ENCODE measurements at places on chromosomes 16 and 17. TPM values are rescaled to one million over a fixed set of nuclear protein-coding genes. Genes with fewer than 3 reads are reported as not detected.

The OR1D5 gene
- total RNA-seq = not detected

The SLFN14 gene
- not detected for total RNA-seq

The CLDN7 gene
- total RNA-seq = 5.4 TPM

The ASPSCR1 gene
- total RNA-seq = 23.5 TPM

The USH1G gene
- not detected for total RNA-seq

The ATP2A1 gene
- 0.11 TPM for total RNA-seq

The ATP2C2 gene
- total RNA-seq = not detected

GRCh38 chr16:75810342-75810741 lies 84.1 kb upstream of the CPHXL start:
- H3K4me3 ChIP-seq = no peak overlapping the region
- no peaks in the 10 kb centered on the region for H3K27me3 ChIP-seq
- H3K36me3 ChIP-seq = no peaks in the 10 kb centered on the region
- no peak overlapping the region for H3K27ac ChIP-seq
- H3K4me1 ChIP-seq = no peaks in the 10 kb centered on the region

DNA sequence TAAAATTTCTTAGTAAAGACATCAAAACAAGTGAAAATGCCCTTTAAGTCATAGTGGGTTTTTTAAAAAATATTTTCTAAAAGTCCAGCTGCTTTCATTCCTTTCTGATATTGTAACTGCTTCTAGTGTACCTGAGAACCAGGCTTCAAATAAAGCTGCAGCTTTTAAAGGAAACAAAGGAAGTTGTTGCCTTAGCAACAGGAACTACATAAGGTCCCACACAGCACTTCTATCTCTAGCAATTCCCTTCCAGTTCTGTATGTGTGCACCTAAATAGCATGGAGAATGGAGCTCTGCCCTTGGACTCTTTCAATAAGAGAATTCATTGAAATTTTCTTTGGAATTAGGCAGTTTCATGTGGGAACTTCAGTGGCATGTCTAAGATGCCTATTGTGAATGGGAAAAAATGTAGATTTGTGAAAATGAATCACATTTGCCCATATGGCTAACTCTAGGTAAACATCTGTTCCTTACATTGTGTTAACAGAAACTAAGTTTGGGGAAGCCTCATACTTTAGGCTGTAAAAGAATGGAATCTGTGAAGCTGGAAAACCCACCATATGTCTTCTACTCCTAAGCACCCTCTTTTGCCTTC lies 206.4 kb downstream of the KIF2B start:
- no peak for DNase-seq
- no peaks in the 10 kb centered on the region for H3K4me1 ChIP-seq
- H3K27me3 ChIP-seq = no peaks in the 10 kb centered on the region
- H3K4me3 ChIP-seq = no peak overlapping the region
- no peak overlapping the region for H3K27ac ChIP-seq

GRCh38 chr16:8641671-8642070 lies 20.2 kb downstream of the METTL22 start:
- DNase-seq = no peak
- peaks cover 41% of the 10 kb centered on the region for H3K36me3 ChIP-seq
- no peak overlapping the region for H3K27ac ChIP-seq
- no peaks in the 10 kb centered on the region for H3K4me1 ChIP-seq

- no peaks in the 10 kb centered on the region for H3K4me1 ChIP-seq
- no peak overlapping the region for H3K4me3 ChIP-seq
- no peaks in the 10 kb centered on the region for H3K27me3 ChIP-seq
- H3K27ac ChIP-seq = no peak overlapping the region
- no peaks in the 10 kb centered on the region for H3K36me3 ChIP-seq
Observed at GRCh38 chr16:72974142-72974769, 73.7 kb downstream of the ZFHX3 start.

- no peaks in the 10 kb centered on the region for H3K36me3 ChIP-seq
- H3K4me1 ChIP-seq = no peaks in the 10 kb centered on the region
- H3K4me3 ChIP-seq = no peak overlapping the region
- no peak overlapping the region for H3K27ac ChIP-seq
- DNase-seq = peak; percentile 69
Observed at GRCh38 chr17:16363749-16364536, 10.7 kb upstream of the CENPV start.

DNA sequence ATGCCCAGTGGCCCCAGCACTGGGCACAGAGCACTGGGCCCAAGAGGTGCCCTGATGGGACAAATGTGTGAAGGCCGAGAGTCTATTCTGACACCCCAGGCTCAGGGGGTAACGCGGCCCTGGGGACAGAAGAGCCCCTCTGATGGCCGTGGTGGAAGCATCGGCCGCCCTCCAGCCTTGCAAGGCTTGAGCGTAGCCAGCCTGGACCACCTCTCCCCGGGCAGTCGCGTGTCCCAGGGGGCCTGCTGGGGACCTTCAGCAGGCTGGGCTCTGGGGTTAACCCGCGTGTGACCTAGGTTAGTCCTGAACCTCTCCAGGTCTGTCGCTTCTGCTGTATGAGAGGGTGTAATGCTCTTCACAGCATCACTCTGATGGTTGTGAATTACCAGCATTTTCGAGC lies 40.8 kb downstream of the NOS2 start:
- H3K4me3 ChIP-seq = no peak overlapping the region
- no peaks in the 10 kb centered on the region for H3K4me1 ChIP-seq
- DNase-seq = no peak
- H3K27ac ChIP-seq = no peak overlapping the region
- no peaks in the 10 kb centered on the region for H3K36me3 ChIP-seq

DNA sequence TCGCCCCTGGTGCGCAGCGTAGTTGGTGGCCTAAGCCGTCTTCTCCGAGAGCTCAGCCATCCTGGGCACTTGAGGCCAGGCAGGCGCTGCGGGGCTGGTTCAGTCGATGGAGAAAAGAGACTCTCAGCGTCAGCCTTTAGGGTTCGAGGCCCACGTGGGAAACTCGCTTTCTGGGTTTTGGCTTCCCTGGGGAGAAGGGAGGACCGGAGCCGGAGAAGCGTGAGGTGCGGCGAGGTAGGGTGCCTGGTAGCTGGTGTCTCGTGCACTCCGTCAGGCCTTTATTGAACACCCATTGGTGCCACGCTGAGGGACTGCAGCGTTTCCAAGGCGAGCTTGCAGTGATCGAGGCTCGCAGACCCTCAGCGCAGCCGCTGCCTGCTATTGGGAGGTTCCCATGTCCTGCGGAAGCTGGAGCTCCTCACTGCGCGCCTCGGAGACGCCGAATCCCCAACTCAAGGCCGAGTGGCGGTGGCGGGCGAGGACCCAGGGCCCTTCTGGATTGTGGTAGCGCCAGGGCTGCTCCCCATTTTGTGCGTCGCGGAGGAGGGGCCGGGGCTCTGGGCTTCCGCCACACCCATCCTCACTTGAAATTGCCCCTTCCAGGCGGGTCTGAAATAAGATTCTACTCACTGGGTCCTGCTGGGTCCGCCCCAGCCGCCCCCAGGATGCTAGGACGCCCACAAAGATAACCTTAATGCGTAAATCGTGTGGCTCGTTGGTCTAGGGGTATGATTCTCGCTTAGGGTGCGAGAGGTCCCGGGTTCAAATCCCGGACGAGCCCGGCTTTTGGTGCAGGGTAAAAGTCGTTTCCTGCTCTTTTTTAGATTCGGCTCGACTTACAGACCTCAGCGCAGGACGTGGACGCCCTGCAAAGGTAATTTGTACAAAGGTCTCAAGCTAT lies 1.2 kb downstream of the OR1F1 start:
- H3K36me3 ChIP-seq = no peaks in the 10 kb centered on the region
- H3K27ac ChIP-seq = no peak overlapping the region
- peak; percentile 73 for DNase-seq
- no peaks in the 10 kb centered on the region for H3K27me3 ChIP-seq
- no peaks in the 10 kb centered on the region for H3K4me1 ChIP-seq
- H3K4me3 ChIP-seq = peak overlapping the region; percentile 79

DNA sequence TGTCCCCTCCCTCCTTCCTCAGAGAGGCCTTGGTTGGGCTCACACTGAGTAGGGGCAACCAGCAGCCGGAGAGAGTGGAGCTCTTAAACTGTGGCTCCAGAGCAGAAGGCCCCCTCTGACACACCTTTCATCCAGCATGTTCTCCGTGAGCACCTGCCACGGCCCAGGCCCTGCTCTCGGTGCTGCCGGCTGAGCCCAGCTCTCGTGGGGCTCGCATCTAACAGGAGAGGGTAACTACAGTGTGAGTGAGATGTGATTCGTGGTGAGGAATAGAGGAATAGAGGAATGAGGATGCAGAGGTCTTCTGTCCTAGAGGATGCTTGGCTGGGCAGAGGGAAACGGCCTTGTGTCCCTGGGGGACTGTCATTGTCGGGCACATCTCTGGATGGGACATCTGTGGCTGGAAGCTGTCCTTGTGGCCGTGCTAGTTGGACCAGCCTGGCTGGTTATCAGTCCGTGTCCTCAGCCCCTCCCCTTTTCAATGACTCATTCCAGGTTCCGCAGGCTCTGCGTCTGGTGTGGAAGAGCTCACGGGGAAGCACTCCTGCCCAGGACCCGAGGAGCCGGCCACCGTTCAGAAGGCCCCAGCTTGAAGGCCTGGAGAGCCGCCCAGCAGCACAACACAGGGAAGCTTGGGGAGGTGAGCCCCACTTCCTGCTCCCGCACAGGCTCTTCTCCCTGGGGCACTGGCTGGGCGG lies 11.9 kb upstream of the DNASE1 start:
- no peaks in the 10 kb centered on the region for H3K27me3 ChIP-seq
- H3K4me3 ChIP-seq = no peak overlapping the region
- no peaks in the 10 kb centered on the region for H3K4me1 ChIP-seq
- H3K27ac ChIP-seq = no peak overlapping the region

- H3K36me3 ChIP-seq = no peaks in the 10 kb centered on the region
- H3K27ac ChIP-seq = no peak overlapping the region
- H3K4me1 ChIP-seq = no peaks in the 10 kb centered on the region
Observed at GRCh38 chr16:85446951-85447692, 166.0 kb upstream of the GSE1 start.

GRCh38 chr17:13306310-13306962 lies 288.6 kb upstream of the ELAC2 start:
- no peaks in the 10 kb centered on the region for H3K36me3 ChIP-seq
- no peak overlapping the region for H3K4me3 ChIP-seq
- DNase-seq = peak; percentile 89
- no peak overlapping the region for H3K27ac ChIP-seq
- H3K27me3 ChIP-seq = no peaks in the 10 kb centered on the region

GRCh38 chr17:53942436-53942835 lies 119.7 kb downstream of the KIF2B start:
- no peak overlapping the region for H3K4me3 ChIP-seq
- no peaks in the 10 kb centered on the region for H3K27me3 ChIP-seq
- DNase-seq = no peak
- no peaks in the 10 kb centered on the region for H3K36me3 ChIP-seq
- H3K27ac ChIP-seq = no peak overlapping the region
- no peaks in the 10 kb centered on the region for H3K4me1 ChIP-seq
